Activated CD4-positive, alpha-beta T cell treated with anti-CD3 and anti-CD28 coated beads for 4 hours (primary cell): ENCODE measurements at places on chromosomes 6 and 20.

DNA sequence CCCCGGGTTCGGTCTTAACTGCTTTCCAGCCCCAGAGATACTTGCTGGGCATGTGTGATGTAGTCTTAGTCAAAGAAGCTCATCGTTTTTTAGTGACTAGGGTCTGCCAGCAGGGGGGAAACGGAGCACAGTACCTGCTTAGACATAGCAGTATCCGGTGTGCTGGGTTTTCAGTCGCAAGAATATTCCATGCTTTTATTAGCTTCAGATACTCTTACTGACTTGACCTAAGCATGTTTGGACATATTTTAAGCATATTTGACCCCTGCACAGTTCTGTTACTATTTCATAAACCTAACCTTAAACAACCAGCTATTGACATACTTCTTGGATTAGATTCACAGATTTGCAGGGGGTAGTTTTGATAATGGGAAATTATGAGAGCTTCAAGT is 3.0 kb downstream of the E2F3 start:
- DNase-seq = peak; percentile 72

DNA sequence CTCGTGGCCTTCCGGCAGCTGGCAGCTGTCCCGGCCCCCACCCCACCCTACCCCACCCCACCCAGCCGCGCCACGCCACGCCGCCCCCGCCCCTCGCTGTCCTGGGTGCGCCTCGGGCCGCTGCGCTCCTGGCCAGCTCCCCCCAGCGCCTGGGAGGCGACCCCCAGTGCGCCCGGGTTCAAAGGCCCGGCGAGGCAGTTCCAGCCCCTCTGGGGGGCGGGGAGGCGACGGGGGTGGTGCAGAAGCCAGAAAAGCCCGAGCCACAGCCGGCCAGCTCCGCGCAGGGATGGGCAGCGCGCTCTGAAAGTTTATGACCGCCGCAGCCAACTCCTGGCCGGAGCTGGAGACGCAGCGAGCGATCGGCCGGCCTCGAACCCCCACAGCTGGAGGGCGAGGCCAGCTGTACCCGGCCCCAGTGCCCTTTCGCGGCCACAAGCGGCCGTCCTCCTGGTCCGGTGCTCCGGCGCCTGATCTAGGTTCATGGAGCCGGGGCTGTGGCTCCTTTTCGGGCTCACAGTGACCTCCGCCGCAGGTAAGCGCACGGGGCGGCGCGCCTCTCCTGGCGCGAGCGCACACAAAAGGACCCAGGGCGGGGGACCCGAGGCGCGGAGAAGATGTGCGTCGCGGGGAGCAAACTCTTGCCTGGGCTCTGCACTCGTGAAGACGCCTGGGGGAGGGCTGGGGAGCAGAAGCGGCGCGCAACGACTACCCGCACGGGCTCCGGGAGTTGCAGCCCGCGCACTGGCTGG is at the start of gene EDN3:
Gene EDN3 (plus strand): TSS at position 279 of the 749 bp plus-strand sequence. CDS start 202 bp downstream, at position 481.
- DNase-seq = no peak

GRCh38 chr6:3208098-3208774 is 19.2 kb downstream of the TUBB2B start:
- no peak for DNase-seq

DNA sequence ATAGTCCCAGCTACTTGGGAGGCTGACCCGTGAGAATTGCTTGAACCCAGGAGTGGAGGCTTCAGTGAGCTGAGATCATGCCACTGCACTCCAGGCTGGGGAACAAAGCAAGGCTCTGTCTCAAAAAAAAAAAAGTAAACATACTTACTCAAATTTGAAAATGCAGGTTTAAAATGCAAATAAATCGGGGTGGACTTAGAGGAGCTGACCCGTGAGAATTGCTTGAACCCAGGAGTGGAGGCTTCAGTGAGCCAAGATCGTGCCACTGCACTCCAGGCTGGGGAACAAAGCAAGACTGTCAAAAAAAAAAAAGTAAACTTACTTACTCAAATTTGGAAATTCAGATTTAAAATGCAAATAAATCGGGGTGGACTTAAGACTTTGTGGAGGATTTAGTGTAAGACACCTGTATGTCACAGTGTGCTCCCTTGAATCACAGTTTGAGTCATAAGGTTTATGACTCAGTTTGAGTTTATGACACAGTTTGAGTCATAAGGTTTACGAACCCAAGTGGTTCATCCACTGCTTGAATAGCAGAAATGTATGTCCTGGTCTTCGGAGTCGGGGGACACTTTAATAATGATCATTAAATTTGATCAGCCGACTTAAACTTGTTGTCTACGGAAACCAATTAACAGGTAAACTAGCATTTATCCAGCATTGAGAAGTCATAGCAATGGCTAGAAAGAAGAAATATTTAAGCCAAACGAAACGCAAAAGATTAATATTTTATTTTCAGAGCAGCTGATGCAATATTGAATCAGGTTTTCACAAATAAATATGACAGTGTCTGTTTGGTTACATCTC is 6.8 kb upstream of the MRPS10 start:
- DNase-seq = no peak

- no peak for DNase-seq
Measured at GRCh38 chr20:58625585-58625984, 25.5 kb upstream of the STX16 start.

DNA sequence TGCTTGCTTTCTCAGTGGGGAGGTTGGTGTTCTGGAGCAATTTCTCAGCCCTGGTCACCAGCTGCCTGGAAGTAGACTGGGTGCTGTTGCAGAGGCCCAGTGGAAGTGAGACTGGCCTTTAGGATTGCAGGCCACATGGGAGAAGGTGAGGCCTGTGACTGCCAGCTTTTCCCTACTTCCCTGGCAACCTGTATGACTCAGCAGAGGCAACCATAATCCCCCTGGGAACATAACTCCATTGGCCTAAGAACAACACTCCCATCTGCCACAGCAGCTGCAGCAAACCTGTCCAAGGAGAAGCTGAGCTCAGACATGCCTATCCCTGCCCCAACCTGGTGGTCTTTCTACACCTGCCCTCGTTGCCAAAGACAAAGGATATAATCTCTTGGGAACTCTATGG is 473.5 kb upstream of the SPTLC3 start:
- DNase-seq = no peak

DNA sequence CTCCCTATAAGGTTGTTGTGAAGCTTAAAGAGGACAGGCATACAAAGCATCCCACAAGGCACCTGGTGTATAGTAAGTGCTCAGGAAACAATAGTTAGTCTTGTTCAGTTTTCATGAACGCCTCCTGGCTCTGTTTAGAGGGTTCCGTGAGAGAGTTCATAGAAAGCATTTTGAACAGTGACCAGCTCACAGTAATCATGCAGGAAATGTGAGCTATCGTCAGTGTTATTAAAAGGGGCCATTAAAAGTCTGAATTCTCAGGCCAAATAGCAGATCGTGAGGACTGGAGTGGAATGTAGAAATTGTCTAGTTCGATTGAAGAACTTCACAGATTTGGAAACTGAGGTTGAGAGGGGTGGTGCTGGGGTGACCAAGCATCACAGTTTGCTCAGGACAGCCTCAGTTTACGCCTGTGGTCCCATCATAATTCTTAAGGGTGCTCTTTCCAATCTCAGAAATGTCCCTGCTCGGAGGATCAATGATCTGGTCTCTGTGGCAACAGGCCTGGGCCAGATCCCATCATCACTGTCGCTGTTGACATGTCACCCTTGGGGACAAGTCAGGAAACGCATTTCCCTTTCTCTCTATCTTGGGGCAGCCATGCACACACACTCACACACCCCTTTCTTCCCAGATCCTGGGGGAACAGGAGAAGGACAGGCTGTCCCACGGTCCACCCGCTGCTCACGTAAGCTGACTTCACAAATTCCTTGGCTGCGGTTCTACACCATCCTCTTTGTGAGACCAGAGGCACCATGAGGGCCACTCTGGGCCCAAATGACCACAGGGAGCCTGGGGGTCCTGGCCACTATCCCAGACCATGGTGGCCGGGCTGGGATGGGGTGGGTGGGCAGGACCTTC is 7.2 kb downstream of the TGM2 start:
- no peak for DNase-seq

DNA sequence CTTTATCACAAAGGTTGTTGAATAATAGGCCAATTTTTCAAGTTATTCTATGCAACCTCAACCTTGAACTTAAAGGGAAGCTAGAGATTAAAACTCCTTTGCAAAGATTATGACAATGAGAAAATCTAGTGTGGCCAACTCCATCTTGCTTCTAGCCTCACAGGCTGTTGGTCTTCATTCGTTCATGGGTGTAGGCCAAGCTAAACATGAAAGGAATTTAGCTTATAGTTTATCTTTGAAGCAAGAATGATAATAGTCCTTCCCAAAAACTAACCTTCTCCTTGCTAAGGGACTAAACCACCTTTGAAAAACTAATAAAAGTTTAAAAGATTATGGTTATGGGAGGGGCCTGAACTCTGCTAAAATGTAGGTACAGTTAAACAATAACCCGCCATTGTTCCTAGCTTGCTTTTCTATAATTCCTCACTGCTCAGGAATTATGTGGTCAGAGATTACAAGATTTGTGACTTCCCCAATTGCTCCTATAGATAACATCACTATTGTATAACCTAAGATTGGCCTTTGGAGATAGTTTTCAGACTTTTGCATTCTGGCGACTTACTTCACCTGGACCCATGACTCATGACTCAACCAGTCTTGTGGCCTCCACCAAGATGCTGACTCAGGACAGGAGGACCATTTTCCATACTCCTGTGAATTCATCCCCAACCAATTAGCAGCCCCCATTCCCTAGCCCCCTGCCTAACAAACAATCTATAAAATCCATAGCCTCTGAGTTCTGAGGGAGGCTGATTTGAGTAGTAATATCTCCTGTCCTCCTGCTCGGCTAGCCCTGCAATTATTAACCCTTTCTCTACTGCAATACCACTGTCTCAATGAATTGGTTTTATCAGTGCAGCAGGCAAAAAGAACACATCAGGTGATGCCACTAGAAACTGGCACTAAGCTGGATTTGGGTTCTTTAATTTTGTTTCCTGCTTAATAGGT is 154.5 kb downstream of the CD83 start:
- no peak for DNase-seq

DNA sequence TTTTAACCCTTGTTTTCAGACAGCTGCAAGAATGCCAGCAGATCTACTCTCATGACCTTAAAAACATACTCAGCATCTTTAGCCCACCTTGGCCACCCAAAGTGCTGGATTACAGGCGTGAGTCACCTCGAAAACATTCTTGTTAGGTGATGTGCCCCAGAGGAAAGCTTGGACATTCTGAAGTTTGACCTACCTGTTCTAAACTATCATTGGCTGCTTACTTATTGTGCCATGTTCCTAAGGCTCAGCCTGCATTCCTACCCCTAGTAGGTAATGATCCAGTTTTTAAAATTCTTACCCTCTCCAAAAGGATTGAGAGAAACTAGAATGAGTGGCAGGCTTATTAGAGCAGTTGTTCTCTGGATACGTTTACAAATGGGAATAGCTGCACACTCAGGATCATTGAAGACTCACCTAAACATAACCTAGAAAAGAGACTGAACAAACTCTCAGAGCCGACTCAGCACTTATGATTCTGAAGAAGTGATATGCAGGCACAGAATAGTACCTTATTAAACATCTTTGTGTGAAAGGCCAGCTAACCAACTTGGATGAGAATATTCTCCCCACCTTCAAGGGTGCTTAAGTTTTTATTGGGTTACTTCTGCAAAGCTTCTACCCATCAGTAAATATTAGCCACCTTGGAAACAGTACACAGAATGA is 362.1 kb downstream of the NRN1 start:
- no peak for DNase-seq
